Progenitor cell of endocrine pancreas (in vitro differentiated cells): ENCODE measurements at places on chromosomes 3 and 15. TPM values are rescaled to one million over a fixed set of nuclear protein-coding genes. Genes with fewer than 3 reads are reported as not detected.

GRCh38 chr15:37249249-37249648, 148.9 kb upstream of the MEIS2 start:
- no peak for DNase-seq

Gene MAGEL2
- 14.3 and 16.1 TPM in 2 replicates for total RNA-seq

Gene CLASP2
- 58.4 and 68.3 TPM in 2 replicates for total RNA-seq

- DNase-seq: no peak
Measured at GRCh38 chr3:189103208-189103607, 68.6 kb upstream of the TPRG1 start.
